ENCODE measurements at places on chromosomes 13 and 19.

DNA sequence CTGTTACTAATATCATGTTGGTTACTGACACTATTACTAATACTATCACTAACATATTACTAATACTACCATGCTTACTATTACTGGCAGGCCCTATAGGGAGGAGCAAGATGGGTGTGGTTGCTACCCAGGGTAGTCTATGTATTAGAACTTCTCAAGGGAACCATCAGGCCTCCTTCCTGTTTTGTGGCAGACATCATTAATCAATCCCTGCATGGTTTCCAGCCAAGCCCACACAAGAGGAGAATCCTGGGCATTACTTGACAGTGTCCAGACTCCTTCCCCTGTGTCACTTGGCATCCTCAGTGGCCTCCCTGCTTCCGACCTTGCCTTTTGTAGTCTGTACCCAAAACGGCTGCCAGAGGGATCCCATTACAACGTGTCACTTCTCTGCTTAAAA lies 8.9 kb downstream of the HAS1 start:
- DNase-seq: no peak

DNA sequence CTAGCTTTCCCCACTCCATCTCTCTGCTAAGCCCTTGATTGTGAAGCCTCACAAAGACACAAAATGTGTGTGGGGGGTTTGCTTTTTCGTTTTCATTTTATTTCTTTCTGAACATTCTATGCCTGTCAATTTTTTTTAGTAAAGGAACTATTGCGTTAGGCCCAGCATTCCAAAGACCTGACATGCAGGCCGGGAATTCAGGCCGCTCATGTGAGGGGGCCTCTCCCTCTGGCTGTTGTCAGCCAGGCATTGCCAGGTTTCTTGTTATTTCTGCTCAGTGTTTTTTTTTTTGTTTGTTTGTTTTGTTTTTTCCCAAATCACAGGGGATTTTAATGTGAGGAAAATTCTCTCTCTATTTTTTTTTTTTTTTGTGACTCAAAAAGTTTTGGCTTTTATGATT lies 10.3 kb upstream of the MEDAG start:
- no peak for DNase-seq

DNA sequence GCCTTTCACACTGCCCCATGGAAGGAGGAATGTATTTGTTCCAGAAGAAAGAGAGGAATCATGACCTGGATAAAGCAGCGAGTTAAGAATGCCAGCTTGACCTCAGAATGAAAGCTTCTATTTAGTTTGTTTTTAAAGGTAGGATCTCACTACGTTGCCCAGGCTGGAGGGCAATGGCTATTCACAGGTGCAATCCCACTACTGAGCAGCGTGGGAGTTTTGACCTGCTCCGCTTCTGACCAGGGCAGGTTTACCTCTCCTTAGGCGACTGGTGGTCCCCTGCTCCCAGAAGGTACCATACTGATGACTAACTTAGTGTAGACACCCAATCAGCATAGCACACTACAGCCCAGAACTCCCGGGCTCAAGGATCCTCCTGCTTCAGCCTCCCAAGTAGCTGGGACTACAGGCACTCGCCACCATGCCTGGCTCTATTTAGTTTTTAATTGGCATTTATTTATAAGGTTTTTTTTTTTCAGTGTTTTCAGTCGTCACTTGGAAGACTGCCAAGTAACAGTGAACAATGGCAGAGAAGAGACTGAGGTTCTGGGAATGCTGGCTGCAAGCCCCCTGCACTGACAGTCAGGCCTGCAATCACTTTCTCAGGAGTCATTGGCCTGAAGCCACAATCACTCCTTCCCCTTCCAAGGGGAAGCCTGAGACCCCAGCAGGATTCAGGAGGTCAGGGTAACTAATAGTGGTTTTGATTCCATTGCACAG lies 73.1 kb downstream of the EPS15L1 start:
- no peak for DNase-seq

- DNase-seq: no peak
Measured at GRCh38 chr13:60969656-60970055, 446.0 kb downstream of the PCDH20 start.

DNA sequence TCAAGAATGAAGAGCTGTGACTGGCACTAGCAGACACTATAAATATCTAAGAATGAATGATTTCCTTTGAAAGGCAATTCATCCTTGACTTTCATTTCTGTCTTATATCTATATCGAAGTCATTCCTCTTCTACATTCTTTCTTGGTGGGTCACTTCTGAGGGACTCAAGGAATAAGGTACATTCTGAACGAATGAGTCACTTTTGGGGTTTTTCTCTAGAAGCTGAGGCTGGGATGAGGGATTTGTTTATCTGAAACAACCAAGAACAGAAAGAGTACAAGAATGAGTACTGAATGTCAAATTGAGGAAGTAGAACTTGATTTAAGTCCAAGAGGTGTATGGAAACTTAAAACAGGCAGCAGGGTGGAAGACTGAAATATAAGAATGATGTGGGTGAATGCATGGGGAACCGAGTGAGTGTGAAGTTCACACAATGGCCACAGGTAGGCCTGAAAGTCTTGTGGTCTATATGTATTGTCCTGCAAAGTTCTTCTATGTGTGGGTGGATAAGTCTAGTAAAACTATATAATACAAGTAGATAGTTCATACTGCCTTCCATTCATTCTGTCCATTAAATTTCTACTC lies 343.9 kb downstream of the OXGR1 start:
- DNase-seq: no peak

- no peak for DNase-seq
Measured at GRCh38 chr19:11018179-11018578, 57.3 kb downstream of the SMARCA4 start.

- DNase-seq: no peak
Measured at GRCh38 chr19:35162471-35163326, 8.2 kb downstream of the FXYD5 start.

DNA sequence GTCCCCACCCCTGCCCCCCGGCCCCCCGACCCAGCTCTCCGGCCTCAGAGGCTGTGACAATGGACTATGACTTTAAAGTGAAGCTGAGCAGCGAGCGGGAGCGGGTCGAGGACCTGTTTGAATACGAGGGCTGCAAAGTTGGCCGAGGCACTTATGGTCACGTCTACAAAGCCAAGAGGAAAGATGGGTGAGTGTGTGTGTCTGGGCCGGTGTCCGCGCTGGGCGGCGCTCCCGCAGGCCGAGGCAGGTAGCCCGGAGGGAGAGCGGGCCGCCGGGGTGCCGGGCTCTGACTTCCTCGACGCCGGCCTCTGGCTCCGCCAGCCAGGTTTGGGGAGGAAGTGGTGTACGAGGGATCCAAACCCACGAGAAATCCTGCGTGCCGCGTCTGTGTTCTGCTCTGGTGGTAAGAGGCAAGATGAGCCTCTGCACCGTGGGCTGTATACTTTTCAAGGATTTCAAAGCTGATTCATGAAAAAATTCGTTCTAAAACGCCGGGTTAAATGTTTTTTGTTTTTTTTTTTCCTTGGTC lies 718 bp downstream of the CDK8 start:
- peak; percentile 44 for DNase-seq

GRCh38 chr19:49213791-49214190 lies 56.2 kb downstream of the TRPM4 start:
- DNase-seq: no peak

- DNase-seq: no peak
Measured at GRCh38 chr19:40744554-40745401, 5.5 kb downstream of the ACTMAP start.

DNA sequence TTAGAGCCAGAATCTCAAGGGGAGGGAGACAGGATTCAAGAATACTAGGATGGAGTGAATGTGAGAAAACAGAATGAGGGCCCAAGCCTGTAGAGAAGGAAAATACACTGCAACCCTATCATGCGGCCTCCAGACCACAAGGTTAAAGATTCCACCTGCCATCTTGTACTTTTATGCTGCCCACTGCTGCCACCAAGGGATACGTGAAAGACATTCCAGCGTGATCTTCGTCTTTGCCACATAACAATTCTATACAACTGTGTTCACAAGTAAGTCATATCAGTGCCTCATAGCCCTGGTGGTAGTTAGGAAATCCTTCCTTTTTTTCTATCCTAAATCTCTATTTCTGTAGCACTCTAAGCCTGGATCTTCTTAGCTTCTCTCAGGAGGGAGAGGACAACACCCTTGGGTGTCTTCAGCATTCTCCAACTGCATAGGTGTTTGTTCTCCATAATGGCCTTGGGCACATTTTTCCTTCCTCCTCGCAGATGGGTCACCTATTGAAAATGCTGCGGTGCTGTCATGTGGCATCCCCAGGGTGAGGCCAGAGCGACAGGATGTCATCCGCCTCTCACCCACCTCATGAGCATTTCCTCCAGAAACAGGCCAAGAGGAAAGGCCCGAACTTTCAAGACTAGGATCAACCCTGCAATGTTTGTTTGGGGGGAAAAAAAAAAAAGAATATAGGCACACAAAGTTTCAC lies 13.6 kb downstream of the TPT1 start:
- DNase-seq: no peak

DNA sequence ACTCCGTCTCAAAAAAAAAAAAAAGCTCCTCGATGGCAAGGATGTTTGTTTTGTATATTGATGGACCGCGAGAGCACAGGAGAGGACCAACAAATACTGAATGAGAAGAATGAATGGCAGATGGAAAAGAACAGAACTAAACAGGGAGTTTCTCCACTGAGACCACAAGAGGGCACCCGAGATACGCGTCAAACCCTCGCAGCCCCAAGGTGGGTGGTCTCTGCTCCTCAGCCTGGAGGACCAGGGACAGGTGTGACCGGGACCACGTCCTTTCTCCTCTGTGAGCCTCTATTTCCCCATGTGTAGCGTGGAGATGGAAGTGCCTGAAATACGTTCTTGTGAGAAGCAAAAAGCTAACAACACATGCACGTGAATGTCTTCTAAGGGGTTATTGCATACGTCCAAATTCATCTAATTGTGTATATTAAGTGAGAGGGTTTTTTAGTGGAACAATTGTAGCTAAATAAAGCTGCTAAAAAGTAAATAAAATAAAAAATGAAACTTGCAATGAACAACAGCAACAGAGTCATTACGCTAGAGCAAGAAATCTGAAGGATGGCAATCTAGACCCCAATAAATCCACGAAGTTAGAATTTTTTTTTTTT lies 8.3 kb upstream of the CDC42EP5 start:
- DNase-seq: no peak

- no peak for DNase-seq
Measured at GRCh38 chr13:110779022-110779421, 65.5 kb downstream of the ING1 start.

GRCh38 chr13:26320766-26321165 lies 66.8 kb downstream of the CDK8 start:
- DNase-seq: no peak

DNA sequence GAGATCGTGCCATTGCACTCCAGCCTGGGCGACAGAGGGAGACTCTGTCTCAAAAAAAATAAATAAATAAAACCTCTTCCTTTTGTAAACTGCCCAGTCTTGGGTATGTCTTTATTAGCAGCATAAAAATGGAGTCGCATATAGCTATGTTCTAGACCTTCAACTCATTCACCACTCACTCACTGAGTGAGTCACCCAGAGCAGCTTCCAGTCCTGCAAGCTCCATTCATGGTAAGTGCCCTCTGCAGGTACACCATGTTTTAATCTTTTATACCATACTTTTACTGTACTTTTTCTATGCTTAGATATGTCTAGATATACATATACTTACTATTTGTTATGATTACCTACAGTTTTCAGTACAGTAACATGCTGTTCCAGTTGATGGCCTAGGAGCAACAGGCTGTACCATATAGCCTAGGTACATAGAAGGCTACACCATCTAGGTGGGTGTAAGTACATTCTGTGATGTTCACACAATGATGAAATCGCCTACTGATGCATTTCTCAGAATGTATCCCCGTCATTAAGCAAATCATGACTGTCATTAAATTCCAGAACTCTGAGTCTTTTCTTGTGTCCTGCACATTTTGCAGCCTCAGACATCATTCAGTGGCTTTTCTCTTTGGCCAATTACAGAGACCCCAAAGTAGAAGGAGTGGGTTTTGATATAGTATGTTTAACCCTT lies 13.7 kb upstream of the FARP1 start:
- DNase-seq: no peak

GRCh38 chr13:61179741-61180140 lies 235.9 kb downstream of the PCDH20 start:
- no peak for DNase-seq

GRCh38 chr13:39186205-39186875 lies 148.1 kb downstream of the NHLRC3 start:
- no peak for DNase-seq

GRCh38 chr13:93881411-93881810 lies 598.1 kb downstream of the DCT start:
- DNase-seq: no peak

DNA sequence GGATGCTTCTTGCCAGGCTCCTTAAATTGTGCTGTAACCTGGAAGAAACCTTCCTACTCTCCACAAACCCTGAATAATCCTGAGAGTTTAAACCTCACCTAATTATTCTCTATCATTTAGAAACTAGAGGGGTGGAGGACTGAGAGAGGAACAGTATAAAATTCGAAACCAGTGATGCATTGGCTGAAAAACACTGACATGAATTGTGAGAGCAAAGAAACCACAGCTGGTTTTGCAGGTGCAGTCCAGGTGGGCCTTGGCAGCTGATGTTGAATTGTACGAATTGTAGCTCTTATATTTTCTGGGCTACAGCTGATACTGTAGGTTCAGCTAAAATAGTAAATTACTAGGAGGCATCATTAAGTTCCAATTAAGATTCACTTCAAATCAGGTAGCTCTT lies 227.0 kb upstream of the SLITRK5 start:
- DNase-seq: no peak

DNA sequence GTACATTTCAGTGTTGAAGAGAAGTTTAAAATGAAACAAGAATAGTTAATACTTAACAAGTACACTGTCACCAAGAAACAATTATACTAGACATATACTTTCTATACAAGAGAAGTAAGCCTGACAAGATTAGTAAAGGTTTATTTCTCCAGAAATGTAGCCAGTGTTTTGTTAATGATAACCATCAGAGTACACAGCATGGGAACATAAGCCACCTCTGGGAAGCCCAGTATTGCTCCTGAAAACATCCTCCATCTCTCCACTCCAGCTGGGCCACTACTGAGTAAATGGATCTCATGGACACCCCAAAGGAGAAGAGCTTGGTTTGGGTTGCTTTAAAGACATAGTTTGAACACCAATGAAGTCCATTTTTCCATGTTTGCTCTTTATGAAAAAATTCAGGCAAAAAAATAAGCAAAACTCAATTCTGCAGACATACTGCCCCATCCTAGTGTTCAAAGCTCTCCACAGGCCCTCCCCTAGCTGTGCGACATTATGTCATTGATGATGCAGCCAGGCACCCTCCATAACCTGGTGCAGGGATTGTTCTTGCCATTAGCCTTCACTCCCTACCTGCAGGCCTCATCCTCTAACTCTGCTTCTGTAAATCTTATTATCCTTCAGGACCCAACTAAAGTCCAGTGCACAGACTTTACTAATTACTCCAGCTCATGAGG lies 61.9 kb downstream of the LHFPL6 start:
- no peak for DNase-seq

GRCh38 chr19:6971366-6971765 lies 49.9 kb downstream of the MBD3L2B start:
- DNase-seq: no peak

GRCh38 chr19:4502282-4503131 lies 15.8 kb downstream of the PLIN4 start:
- no peak for DNase-seq

Data from hypothalamus (tissue), 51 donors.